Activated CD4-positive, alpha-beta T cell treated with anti-CD3 and anti-CD28 coated beads for 36 hours (primary cell): ENCODE measurements at places on chromosomes 5 and 9.

- no peak for DNase-seq
Observed at GRCh38 chr9:109497226-109498153, 617 bp downstream of the PTPN3 start.

- DNase-seq: no peak
Observed at GRCh38 chr5:54449923-54450322, 5.6 kb upstream of the HSPB3 start.

GRCh38 chr5:95655575-95655974, 9.0 kb downstream of the RFESD start:
- no peak for DNase-seq

- DNase-seq: no peak
Observed at GRCh38 chr5:86125731-86126601, 491.8 kb upstream of the COX7C start.

DNA sequence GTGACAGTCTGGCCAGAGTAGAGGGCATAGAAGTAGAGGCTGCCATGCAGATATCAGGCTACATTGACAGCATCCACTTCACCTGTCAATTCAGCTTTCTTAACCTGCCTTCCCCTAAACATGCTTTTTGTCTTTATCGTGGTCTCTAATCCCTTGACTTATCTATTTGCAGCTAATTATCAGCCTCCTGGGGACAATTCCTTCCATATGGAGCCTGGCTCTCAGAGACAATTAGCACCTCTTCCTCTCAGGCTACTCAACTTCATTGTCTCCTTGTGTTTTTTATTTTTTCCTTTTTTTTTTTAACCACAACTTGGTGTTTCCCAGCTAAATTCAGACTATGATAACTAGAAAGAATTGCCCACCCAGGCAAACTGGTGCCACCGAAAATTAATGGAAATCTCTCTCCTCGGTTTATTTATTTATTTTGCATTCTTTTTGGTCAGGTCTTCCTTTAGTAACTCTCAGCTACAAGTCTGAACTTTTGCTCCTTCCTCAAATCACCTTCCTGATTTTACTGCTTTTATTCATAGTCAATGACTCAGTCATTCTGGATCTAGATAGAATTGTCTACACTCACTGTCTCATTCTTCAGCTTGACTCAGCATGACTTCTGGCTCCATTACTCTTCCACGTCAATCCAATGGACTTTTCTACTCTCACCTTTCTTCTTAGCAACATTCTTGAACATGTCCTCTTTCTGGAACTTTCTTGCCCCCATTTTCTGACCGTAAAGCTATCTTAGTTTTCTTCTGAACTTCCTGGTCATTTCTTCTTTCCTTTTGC, 63.0 kb upstream of the BASP1 start:
- DNase-seq: no peak

- no peak for DNase-seq
Observed at GRCh38 chr5:147267082-147267832, 32.4 kb downstream of the STK32A start.

DNA sequence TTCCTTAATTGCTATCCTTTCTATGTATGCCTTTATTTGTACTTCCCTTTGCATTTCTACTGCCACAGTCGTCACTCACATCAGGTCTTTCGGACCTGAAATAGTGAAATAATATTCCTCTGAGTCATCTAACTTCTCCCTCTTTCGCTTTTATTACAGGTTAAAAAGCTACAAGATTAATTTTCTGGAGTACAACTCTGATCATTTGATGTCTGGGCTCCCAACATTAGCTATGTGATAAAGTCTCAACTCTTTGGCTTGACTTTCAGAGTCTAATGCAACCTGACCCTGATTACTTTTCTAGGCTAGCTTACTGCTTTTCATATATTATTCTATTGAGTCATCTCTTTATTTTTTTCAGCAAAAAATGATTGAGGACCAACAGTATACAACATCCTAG, 638.8 kb upstream of the WWC1 start:
- DNase-seq: no peak

DNA sequence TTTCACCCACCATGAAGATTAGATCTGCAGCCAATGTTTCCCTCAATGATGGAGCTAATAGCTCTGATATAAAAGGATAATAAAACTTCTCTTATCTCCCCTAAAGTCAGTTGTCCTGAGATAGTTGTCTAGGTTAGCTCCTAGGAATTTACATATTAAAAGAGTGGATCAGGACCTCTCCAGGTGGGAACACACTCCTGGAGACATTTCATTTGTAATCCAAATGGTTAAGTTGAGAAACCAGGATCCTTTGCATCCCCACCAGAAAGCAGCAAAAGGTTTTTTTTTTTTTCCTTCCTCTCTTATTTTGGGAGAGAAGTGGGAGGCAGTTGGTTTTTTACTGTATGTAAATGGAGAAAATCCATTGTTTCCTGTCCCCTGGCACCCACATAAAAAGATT, 182.5 kb upstream of the FBXL17 start:
- DNase-seq: no peak

DNA sequence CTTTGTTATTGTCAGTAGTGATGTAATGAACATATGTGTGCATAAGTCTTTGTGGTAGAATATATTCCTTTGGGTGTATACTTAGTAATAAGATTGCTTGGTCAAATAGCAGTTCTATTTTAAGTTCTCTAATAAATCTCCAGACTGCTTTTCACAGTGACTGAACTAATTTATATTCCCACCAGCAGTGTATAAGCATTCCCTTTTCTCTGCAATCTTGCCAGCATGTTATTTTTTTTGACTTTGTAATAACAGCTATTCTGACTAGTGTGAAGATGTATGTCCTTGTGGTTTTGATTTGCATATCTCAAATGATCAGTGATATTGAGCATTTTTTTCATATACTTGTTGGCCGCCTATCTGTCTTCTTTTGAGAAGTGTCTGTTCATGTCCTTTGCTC, 111.5 kb upstream of the CDH12 start:
- DNase-seq: no peak

DNA sequence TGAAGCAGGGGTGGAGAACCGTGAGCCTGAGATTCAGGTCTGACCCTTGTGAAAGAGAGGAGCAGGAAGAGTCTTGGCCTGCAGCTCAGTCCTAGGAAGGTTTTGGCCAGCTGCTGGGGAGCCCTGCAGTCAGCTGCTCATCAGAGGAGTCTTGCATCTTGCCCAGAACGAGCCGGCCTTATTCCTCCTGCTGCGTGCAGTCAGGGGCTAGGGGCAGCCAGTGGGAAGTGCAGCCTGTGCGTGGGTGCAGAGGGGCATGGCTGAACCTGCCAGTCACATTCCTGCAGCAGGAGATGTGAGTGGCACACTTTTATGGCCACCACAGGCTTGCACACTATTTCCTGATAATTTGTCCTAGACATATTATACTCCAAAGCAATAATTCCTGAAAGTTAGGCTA, 278.7 kb downstream of the NPR3 start:
- DNase-seq: no peak

GRCh38 chr5:29568028-29568427, 1625.5 kb upstream of the CDH6 start:
- no peak for DNase-seq

DNA sequence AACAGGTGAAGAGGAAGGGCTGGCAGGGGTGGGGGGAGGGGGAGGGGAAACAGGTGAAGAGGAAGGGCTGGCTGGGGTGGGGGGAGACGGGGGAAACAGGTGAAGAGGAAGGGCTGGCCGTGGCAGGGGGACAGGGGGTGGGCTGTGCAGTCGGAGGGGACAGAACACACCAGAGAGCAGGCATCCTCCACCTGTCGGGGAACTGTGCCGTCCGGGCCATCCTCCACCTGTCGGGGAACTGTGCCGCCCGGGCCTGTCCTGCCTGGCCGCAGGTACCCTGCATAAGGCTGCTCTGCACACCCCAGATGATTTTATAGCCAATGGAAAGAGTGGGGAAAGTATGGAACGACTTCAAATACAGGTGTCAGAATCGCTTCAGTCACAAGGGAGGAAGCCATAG, 32.5 kb upstream of the PPP1R26 start:
- no peak for DNase-seq

- no peak for DNase-seq
Observed at GRCh38 chr9:76605321-76605900, 146.4 kb downstream of the GCNT1 start.

DNA sequence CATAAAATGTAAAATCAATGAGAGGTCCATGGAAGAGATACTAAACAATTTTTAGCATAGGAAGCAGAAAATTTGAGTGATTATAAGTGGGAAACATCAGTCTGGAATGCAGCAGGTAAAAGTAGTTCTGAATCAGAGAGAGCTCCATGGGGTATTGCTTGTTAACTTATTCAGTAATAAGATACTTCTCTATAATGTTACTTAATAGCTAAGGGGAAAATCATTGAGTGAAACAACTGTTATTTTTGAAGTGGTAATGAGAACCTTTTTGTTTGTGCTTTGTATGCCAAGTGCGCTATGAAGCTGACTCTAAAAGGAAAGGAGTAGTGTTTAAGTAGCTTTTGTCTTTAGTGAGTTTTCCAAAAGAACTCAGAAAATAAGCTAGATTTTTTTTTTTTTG, 95.2 kb downstream of the ERBIN start:
- no peak for DNase-seq

GRCh38 chr5:7881091-7881490, 12.1 kb downstream of the MTRR start:
- no peak for DNase-seq

DNA sequence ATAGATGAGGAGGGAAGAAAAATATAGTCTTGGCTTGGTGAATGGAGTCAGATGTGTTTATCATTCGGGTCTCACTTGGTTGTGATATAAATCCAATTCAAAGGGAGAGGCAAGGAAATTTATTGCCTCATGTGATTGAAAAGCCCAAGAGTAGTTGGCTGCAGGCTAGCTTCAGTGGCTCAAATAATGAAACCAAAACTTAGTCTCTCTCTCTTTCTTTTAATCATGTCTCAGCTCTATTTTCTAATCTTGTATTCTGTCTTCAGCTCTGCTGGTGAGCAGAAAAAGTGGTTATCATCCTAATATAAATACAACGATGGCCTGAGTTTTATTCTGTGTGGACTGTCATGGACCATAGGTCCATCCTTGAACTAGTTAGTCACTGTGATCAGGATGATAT, 234.2 kb upstream of the PPP1R2B start:
- no peak for DNase-seq

DNA sequence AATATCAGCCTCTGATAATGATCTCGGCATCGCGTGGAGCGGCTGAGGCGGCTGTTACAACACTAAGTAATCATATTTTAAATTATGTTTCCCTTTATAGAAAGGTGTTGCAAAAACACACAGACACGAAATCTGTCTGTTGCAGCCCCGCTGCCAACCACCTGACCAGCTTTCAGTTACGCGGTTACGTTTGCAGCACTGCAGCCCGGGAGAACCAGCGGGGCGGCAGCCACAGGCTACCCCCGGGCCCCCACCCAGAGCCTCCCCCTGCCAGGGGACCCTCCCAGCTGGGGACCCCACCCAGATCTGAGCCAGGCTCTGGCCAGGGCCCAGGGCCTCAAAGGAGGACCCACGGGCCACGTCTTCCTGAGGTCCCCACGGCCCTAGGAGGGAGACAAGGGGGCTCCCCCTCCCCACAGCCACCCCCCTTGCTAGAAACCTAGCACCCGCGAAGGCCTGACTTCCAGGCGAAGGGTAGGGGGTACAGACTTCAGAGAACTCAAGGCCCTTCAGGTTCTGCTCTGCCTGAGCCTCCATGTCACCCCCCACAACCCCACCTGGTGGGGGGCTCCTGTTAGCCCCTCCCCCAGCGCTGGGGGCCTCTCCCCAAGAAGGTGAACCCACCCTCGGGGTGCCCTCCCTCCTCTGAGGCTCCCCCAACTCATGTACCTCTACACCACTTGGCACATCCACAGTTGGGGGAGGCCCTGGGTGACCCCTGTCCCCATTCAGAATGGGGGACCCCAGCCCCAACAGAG, 6.0 kb downstream of the NACC2 start:
- no peak for DNase-seq

DNA sequence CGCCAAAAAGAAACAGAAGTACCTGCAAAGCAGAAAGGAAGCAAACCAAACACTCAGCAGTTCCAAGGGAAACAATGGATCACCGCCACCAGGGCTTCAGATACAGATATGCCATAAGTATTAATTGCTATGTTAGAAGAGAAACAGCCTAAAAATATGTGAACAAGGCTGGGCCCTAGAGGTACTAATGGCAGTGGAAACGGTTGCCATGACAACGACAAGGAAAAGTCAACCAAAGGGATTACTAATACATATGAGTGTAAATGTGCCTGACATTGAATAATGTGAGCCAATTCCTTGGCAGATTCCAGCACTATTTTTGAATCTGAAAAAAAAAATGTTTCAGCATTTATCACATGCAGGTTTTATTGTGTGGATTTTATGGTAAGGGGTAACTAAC, 75.0 kb downstream of the CAVIN4 start:
- DNase-seq: no peak

- peak; percentile 11 for DNase-seq
Observed at GRCh38 chr9:83698976-83699585, 8.7 kb downstream of the UBQLN1 start.

GRCh38 chr5:143274952-143275351, 128.5 kb downstream of the NR3C1 start:
- DNase-seq: no peak

DNA sequence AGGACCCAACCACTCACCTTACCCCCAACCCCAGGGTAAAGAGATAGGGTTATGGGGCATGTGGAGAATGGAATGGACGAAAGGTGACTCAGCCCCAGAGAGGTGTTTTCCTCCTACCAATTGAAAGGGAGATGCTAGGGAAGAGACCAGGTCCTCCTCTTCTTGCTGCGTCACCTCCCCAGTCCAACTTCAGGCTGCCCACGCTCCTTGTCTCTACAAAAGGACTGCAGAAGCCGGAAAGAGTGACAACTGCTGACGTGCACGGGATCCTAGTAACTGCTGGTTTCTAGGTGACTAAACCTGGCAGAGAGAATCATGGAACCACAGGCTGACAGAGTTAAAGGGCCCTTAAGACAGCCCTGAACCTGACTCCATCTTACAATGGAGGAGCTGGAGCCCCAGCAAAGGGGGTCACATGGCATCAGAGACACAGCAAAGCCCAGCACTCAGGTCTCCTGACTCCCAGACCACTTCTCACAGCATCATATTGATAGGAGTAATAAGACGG, 2.2 kb downstream of the GPX3 start:
- DNase-seq: peak; percentile 41

GRCh38 chr5:38329132-38329715, 70.9 kb downstream of the EGFLAM start:
- peak; percentile 8 for DNase-seq
